ENCODE measurements at places on chromosomes 16 and 17.

DNA sequence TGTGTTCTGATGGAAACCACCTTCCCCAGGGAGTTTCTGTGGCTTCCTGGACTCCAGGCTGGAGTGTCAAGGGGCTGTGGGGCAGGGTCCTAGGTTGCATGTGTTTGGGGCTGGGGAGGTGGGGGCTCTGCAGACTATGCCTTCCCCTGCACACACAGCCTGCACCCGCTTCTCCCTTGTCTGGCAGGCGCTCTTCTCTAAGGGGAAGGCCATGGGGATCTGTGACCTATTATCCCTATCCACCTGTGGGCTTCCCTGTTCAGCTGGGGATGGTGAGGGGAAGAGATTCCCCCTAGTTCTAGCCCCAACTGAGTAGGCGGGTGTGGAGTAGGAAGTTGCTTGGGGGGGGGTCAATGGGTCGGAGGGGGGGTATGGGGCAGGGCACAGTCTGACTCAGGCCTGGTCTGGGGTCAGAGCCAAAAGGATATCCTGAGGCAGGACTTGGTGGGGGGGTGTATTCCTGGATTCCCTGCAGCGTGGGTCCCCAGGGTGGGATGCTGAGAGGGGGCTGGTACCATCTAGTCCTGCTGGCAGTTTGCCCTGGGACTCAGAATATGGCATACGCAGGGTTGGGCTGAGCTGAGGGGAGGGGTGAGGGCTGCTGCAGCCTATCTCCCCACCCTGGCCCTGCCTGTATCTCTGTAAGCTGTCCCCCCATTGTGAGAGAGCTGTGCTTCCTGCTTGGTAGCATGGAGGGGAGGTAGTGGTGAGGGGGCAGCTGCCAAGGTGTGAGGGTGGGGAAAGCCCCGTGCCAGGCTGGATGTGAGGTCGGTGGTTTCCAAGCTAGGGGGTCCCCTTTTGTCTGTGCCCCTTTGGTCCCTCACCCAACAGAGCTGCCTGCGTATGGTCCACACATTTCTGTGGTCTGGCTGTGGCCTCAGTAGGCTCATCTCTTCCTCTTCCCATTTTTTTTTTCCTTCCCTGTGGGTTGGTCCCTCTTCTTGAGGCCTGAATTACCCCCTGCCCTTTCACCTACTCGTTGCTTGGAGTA, 14.7 kb downstream of the RARA start:
- H3K4me3 ChIP-seq = peak overlapping the region; percentile 95
- H3K27me3 ChIP-seq = no peaks in the 10 kb centered on the region
- H3K27ac ChIP-seq = peak overlapping the region; percentile 98
- H3K36me3 ChIP-seq = peaks cover 60% of the 10 kb centered on the region
- H3K4me1 ChIP-seq = peaks cover 86% of the 10 kb centered on the region

- H3K4me3 ChIP-seq = no peak overlapping the region
- H3K27me3 ChIP-seq = no peaks in the 10 kb centered on the region
- no peak overlapping the region for H3K27ac ChIP-seq
- no peaks in the 10 kb centered on the region for H3K4me1 ChIP-seq
- no peak for DNase-seq
- no peaks in the 10 kb centered on the region for H3K36me3 ChIP-seq
These were observed 35.7 kb upstream of the COQ7 start for GRCh38 chr16:19031738-19032137.

DNA sequence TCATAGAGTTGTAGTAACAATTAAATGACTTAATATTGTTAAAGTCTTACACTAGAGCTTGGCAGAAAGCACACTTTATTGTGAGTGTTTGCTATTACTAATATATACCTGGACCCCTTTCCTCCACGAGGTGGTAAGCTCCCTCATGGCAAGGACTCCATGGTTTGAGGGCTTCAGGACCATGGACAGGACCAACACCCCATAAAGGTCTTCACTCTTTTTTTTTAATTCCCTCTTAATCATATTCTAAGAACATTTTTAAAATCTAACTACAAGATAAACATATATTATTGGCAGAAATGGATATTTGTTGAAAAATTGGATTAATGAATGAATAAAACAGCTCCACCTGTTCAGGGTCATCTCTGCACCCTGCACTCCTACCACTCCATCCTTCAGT, 154.5 kb downstream of the CBLN1 start:
- no peak overlapping the region for H3K4me3 ChIP-seq
- DNase-seq = no peak
- H3K4me1 ChIP-seq = no peaks in the 10 kb centered on the region
- H3K36me3 ChIP-seq = no peaks in the 10 kb centered on the region
- H3K27me3 ChIP-seq = no peaks in the 10 kb centered on the region
- H3K27ac ChIP-seq = no peak overlapping the region

- peaks cover 24% of the 10 kb centered on the region for H3K36me3 ChIP-seq
- H3K4me1 ChIP-seq = no peaks in the 10 kb centered on the region
- no peaks in the 10 kb centered on the region for H3K27me3 ChIP-seq
- H3K27ac ChIP-seq = no peak overlapping the region
- no peak for DNase-seq
- H3K4me3 ChIP-seq = no peak overlapping the region
These were observed 75.6 kb downstream of the TIMM22 start for GRCh38 chr17:1072551-1072961.

DNA sequence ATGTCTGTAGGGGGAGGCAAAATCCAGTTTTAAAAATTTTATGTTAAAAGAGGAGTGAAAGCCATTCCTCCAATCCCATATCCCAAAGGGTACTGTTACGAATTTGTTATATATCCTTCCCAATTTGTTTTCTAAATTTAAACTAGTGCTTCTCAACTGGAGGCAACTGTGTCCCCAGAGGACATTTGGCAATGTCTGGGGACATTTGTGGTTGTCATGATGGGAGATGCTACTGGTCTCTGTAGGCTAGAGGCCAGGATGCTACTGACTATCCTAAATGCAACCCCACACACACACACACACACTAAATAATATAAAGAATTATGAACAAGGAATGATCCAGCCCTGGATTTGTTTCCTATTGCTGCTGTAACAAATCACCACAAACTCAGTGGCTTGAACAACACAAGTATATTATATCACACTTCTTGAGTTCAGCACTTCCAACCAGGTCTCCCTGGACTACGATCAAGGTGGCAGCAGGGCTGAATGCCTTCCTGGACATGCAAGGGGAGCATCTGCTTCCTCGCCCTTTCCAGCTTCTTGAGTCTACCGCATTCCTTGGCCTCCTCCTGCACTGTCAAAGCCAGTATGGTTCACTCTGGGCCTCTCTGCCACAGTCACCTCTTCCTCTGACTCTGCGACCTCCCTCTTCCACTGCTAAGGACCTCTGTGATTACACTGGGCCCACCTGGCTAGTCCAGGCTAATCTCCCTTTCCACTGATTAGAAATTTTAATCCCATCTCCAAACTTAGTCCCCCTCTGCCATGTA, 30.1 kb downstream of the ARHGAP17 start:
- H3K4me1 ChIP-seq = peaks cover 52% of the 10 kb centered on the region
- no peak overlapping the region for H3K27ac ChIP-seq
- no peak overlapping the region for H3K4me3 ChIP-seq
- peaks cover 9% of the 10 kb centered on the region for H3K36me3 ChIP-seq

- H3K27ac ChIP-seq = no peak overlapping the region
- peaks cover 3% of the 10 kb centered on the region for H3K4me1 ChIP-seq
- no peak for DNase-seq
- no peak overlapping the region for H3K4me3 ChIP-seq
- H3K36me3 ChIP-seq = peaks cover 15% of the 10 kb centered on the region
These were observed 166.5 kb upstream of the PLCG2 start for GRCh38 chr16:81612351-81613163.

GRCh38 chr17:8022360-8023003, 16.4 kb upstream of the ALOX15B start:
- peaks cover 31% of the 10 kb centered on the region for H3K27me3 ChIP-seq
- no peak overlapping the region for H3K4me3 ChIP-seq
- DNase-seq = no peak

DNA sequence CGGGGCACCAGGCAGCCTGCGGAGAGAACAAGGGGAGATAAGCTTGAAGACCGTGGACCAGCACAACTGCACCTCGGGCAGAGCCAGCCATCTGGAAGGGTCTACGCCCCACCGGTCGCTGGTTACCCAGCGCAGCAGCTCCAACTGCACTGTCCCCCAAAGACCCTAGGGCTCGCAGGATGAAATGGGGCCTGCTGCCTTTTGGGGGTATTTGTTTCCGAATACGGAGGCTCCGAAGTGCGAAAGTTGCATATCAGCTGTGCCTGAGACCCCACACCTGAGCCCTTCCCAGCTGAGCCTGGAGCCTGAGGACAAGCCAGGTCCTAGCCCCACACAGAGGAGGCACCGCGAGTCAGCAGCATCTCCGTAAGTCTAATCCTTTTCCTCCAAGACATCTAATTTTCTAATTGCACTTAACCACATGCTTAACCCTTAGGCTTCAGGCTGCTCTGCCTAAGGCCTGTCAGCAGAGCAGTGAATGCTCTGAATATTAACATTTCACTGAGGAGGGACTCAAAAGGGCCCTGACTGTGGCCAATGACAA, 4.0 kb downstream of the KIFC3 start:
- H3K4me3 ChIP-seq = no peak overlapping the region
- H3K36me3 ChIP-seq = no peaks in the 10 kb centered on the region
- H3K4me1 ChIP-seq = peaks cover 27% of the 10 kb centered on the region
- peaks cover 28% of the 10 kb centered on the region for H3K27me3 ChIP-seq

DNA sequence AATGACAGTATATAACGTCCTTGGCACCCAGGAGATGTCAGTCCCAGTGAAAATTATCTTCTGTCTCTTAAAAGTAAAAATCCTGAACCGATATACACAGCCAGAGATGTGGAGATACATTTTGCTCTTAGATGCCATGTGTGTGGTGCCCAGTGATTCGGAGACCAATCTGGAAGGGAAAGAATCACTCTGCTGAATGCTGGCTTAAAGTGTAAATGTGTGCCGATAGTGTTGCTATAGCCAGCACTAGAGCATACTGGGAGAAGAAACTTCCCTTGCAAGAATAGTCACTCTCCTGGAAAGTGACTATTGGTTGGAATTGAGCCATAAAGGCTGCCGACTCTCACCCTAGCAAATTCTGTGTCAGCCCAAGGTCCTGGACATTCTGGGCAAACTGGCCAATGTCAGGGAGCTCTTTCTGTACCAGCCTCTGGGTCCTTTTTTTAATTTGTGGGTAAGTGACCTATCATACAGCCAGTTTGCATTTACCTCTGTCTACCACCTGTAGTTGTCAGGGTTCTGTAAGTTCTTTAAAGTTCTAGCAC, 44.2 kb upstream of the HNF1B start:
- DNase-seq = no peak
- H3K4me1 ChIP-seq = peaks cover 4% of the 10 kb centered on the region
- H3K27ac ChIP-seq = no peak overlapping the region

- peaks cover 17% of the 10 kb centered on the region for H3K4me1 ChIP-seq
- peaks cover 21% of the 10 kb centered on the region for H3K27me3 ChIP-seq
- H3K27ac ChIP-seq = no peak within 1 kb of the TSS
- peak within 1 kb of the TSS; percentile 69 for H3K4me3 ChIP-seq
These were observed at the start of gene TIMP2 for GRCh38 chr17:78925234-78925633. TIMP2 (minus strand) TSS chr17:78925387; CDS start chr17:78925088, 299 bp downstream.

- no peaks in the 10 kb centered on the region for H3K4me1 ChIP-seq
- peaks cover 5% of the 10 kb centered on the region for H3K36me3 ChIP-seq
- H3K27ac ChIP-seq = peak overlapping the region; percentile 74
- peak overlapping the region; percentile 45 for H3K4me3 ChIP-seq
- no peaks in the 10 kb centered on the region for H3K27me3 ChIP-seq
These were observed 209.3 kb downstream of the FTO start for GRCh38 chr16:53913099-53913870.

DNA sequence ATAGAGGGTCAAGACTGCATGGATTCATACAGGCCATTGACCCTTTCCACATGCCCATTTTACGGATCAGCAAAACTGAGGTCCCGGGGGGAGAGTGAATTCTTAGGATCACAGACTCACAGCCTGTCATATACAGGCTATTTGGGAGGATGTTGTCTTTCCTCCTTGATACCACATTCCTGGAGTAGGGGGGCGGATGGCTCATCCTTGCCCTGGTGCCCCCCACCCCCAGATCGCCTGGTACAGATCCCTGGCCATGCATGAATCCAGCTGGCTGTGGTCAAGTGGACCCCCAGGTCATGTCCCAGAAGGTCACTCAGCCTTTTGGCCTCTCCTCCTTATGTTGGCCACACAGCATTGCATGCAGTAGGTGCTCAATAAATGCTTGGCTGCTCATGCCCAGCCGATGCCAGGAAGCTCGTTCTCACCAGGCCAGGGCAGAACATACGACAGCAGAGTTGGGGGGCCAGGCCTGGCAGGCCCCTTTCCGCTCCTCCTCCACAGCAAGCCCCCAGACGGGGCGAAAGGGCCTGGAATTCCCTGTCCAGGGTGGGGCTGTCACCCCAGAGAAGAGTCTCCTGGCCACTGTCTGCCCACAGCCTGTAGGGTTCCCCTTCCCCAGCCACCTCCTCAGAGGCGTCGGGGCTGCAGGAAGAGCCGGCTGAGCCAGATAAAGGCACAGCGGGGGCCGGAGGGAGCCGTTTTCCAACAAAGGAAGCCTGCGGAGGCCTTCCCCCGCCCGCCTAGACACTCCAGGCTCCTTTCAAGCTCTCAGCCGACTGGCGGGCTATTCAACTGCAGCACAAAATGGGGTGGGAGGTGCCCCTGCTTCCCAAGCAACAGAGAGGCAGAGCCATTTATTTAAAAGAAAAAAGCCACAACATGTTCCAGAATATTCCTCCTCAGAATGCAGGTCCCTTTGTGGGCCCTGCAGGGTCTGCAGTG, 215.7 kb upstream of the CIBAR2 start:
- DNase-seq = no peak
- peaks cover 10% of the 10 kb centered on the region for H3K4me1 ChIP-seq
- H3K36me3 ChIP-seq = no peaks in the 10 kb centered on the region
- H3K4me3 ChIP-seq = no peak overlapping the region
- H3K27me3 ChIP-seq = peaks cover 13% of the 10 kb centered on the region
- H3K27ac ChIP-seq = no peak overlapping the region

DNA sequence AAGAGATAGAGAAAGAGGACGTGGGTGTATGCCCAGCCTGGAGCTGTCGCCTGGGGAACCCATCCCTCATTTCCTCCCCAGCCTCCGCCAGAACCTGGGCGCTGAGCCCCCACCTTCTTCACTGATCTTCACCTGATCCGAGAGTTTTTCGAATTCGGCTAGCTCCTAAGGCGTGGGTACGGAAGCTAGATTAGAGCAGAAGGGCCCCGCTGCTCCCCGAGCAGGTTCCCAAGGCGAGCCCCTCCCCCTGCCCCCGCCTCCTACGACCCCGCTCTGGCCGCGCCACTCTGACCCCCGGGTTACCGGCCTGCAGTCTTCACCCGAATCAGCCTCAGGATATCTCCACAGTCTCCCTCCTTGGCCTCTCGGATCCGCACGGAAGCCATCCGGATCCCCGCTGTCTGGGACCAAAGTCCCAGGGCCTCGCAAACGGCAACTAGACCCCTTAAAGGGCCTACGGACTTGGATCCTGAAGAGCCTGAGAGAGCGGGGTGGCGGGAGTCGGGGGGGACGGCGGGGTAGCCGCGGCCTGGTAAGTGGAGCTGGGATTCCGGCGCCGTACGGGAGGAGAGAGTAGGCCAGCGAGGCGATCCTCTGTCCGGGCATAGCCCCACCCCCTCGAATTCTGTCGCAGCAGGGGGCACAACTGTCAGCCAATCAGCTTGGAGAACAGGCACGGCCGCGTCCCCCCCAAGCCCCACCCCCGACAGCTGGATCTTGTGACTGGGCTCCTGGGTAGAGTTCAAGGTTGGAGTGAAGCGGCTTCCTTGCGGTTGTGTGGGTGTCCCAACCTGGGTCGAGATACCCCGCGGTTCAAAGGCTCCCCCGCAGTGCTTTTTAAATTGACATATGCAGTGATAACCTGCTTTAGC, at the start of gene SAT2:
SAT2 (minus strand) TSS at position 572 of the 872 bp plus-strand sequence; CDS start at position 386, 186 bp downstream.
- peaks cover 14% of the 10 kb centered on the region for H3K4me1 ChIP-seq
- no peaks in the 10 kb centered on the region for H3K27me3 ChIP-seq
- peak; percentile 91 for DNase-seq
- peak within 1 kb of the TSS; percentile 89 for H3K4me3 ChIP-seq
- peaks cover 5% of the 10 kb centered on the region for H3K36me3 ChIP-seq
- peak within 1 kb of the TSS; percentile 75 for H3K27ac ChIP-seq

- H3K27ac ChIP-seq = peak within 1 kb of the TSS; percentile 97
- peak; percentile 79 for DNase-seq
- H3K36me3 ChIP-seq = peaks cover 50% of the 10 kb centered on the region
- H3K4me1 ChIP-seq = peaks cover 38% of the 10 kb centered on the region
- no peaks in the 10 kb centered on the region for H3K27me3 ChIP-seq
- H3K4me3 ChIP-seq = peak within 1 kb of the TSS; percentile 91
These were observed at the start of gene UNC13D for GRCh38 chr17:75843577-75844529. UNC13D (minus strand) TSS chr17:75844404; CDS start chr17:75844337, 67 bp downstream.

Data from activated CD8-positive, alpha-beta T cell treated with anti-CD3 and anti-CD28 coated beads, Interleukin-2, amount 10 ng/mL, durations not matched to agents 7 days and 5 days (primary cell).